Stimulated activated CD8-positive, alpha-beta memory T cell treated with anti-CD3 and anti-CD28 coated beads, Interleukin-15, amount 100 ng/mL, for 48 hours (primary cell): ENCODE measurements at places on chromosomes 5 and 9.

DNA sequence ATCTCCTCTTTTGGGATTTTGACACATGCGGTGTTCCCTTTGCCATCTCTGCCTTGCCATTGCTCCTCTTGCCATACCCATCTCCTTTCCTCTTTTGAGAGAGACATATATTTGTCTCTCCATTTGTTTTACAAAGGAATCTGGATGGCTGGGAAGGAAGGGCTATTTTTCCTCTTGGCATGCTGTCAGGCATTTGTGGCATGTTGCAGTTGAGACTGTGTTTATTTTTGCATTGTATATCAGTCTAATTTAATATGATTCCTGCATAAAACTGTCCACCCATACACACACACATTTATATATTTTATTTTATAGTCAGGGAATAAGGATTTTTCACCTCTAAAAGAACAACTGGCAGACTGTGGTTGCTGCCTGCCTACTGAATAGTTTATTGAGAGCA lies 1105.8 kb upstream of the SEMA6A start:
- no peak for DNase-seq

DNA sequence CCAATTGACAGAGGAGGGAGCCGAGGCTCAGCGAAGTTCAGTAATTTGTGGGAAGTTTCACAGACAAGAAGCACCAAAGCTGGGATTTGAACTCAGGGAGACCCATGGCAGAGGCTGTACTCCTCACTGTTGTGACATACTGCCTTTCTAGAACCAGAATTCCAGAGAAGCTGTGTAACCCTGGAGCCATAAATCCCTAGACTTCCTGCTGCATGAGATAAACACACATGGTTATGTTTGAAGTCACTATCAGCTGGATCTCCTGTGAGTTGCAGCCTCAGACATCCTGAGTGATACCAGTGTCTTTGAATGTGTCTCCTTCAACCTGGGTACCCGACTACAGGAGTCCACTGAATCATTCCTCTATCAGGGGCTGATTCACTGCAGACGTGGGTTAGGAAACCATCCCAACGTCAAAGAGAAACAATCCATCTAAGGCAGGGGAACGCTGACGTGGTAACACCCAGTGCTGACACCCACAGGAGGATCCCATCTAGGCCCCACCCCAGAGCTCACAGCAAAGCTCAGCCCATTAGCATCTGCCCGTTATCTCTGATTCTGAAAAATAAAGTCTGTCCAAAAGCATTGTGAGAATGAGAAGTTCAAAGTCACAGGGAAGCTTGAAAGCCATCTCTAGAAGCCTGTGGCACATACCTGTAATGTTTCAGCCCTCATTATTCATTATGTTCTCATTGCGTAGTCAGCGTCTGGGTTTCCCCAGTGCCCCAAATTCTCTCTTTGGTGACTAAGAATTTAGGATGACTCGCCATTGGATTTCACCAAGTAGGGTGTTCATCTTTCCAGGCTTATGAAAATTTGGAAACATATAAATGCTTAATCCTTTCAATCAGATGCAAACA lies 36.3 kb upstream of the BASP1 start:
- DNase-seq = no peak

- no peak for DNase-seq
These were observed 64.5 kb upstream of the ERBIN start for GRCh38 chr5:65861830-65862241.

- DNase-seq = no peak
These were observed 1258.1 kb upstream of the CDH6 start for GRCh38 chr5:29935371-29935770.
